ENCODE measurements at places on chromosomes 6 and 20.

GRCh38 chr6:158647501-158647900, 2.4 kb upstream of the SYTL3 start:
- H3K4me3 ChIP-seq = no peak overlapping the region
- no peaks in the 10 kb centered on the region for H3K36me3 ChIP-seq
- H3K27me3 ChIP-seq = peaks cover 12% of the 10 kb centered on the region
- no peak for DNase-seq
- peaks cover 4% of the 10 kb centered on the region for H3K4me1 ChIP-seq

DNA sequence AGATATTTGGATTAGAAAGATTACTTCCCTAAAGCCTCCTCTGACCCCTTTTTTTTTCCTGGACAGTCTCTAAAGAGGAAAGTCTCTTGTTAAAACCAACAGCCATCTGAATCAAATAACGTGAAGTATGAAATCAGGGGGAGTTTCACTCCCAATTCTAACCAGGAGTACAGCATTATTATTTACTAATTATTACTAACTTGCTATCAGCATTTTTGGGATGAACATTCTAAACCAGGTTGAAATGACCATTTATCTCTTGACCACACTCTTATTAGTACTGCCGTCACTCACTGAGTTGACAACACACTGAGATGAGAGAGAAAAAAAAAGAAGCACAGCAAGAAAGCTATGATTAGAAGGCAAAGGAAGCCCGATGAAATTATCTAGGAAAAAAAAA, 114.4 kb upstream of the BCLAF1 start:
- no peak overlapping the region for H3K27ac ChIP-seq
- no peak overlapping the region for H3K4me3 ChIP-seq
- H3K27me3 ChIP-seq = no peaks in the 10 kb centered on the region

GRCh38 chr20:3276680-3277015, 37.7 kb upstream of the SLC4A11 start:
- no peaks in the 10 kb centered on the region for H3K36me3 ChIP-seq
- no peaks in the 10 kb centered on the region for H3K27me3 ChIP-seq
- DNase-seq = peak; percentile 68
- no peak overlapping the region for H3K27ac ChIP-seq

GRCh38 chr20:64244870-64245603, 10.5 kb upstream of the PCMTD2 start:
- no peak overlapping the region for H3K27ac ChIP-seq
- no peak for DNase-seq
- H3K36me3 ChIP-seq = no peaks in the 10 kb centered on the region
- no peak overlapping the region for H3K4me3 ChIP-seq
- no peaks in the 10 kb centered on the region for H3K4me1 ChIP-seq

DNA sequence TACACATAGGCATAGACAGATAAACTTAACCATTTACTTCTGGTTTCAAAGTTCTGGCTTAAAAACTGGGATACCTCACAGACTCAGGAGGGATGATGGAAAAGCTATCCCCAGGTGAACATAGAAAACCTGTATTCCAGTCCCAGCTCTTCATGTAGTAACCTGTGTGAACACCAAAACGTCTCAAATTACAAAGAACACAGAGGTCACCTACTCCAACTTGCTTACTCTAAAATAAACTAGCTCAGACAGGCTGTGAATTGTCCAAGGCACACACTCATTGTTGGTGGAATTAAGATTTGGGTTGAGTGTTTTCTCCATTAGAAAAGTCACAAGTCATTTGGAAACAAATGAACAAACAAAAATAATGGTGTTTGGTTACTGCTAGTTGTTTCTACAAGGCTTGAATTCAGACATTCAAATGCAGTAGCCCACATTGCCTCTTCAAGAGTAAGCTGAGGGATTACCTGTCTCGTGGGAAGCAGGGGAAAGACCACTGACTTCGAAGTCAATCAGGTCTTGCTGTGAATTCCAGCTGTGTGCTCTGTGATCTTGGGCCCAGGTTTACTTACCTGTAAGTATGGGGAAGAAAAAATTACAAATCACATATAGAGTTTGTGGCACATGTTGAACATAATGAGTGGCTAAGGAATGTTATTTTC, 48.2 kb upstream of the LRRC1 start:
- H3K36me3 ChIP-seq = no peaks in the 10 kb centered on the region
- H3K4me3 ChIP-seq = no peak overlapping the region
- H3K27ac ChIP-seq = no peak overlapping the region
- H3K27me3 ChIP-seq = no peaks in the 10 kb centered on the region
- peaks cover 6% of the 10 kb centered on the region for H3K4me1 ChIP-seq

DNA sequence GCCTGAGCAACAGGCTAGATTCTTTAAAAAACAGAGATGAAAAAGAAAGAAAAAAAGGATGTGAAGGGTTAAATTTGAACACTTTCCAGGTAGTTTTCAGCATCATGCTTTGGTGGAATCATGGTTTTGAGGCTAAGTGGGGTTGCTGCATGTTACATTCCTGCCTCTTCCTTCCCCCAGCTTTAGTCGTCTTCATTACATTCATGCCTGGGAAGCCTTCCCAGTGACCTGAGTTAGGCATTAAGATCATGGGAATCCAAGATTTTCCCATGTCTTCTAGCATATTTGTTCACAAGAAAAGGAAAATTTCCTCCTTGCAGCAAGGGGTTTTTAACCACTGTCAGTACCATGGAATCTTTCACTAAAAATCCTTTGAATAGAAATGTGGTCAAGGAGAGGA, 12.0 kb downstream of the TPX2 start:
- peaks cover 7% of the 10 kb centered on the region for H3K36me3 ChIP-seq
- no peaks in the 10 kb centered on the region for H3K4me1 ChIP-seq
- H3K4me3 ChIP-seq = no peak overlapping the region
- H3K27me3 ChIP-seq = no peaks in the 10 kb centered on the region
- no peak overlapping the region for H3K27ac ChIP-seq

DNA sequence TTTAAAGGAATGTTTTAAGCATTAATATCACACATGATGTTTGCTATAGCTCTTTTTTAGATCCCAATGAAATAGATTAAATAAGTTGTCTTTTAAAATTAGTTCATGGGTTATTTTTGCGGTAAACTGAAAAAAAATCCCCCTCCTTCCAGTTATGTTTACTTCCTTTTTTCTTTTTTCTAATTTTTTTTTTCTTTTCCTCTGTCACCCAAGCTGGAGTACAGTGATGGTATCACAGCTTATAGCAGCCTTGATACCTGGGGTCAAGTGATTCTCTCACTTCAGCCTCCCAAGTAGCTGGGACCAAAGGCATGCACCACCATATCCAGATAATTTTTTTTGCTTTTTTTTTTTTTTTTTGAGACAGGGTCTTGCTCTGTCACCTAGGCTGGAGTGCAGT, 17.8 kb upstream of the SCAF8 start:
- no peak overlapping the region for H3K27ac ChIP-seq
- H3K36me3 ChIP-seq = no peaks in the 10 kb centered on the region
- H3K4me3 ChIP-seq = no peak overlapping the region
- no peaks in the 10 kb centered on the region for H3K27me3 ChIP-seq

- no peak for DNase-seq
- H3K36me3 ChIP-seq = no peaks in the 10 kb centered on the region
- no peaks in the 10 kb centered on the region for H3K27me3 ChIP-seq
- no peaks in the 10 kb centered on the region for H3K4me1 ChIP-seq
- no peak overlapping the region for H3K4me3 ChIP-seq
Measured at GRCh38 chr6:153465050-153465449, 334.0 kb upstream of the RGS17 start.

DNA sequence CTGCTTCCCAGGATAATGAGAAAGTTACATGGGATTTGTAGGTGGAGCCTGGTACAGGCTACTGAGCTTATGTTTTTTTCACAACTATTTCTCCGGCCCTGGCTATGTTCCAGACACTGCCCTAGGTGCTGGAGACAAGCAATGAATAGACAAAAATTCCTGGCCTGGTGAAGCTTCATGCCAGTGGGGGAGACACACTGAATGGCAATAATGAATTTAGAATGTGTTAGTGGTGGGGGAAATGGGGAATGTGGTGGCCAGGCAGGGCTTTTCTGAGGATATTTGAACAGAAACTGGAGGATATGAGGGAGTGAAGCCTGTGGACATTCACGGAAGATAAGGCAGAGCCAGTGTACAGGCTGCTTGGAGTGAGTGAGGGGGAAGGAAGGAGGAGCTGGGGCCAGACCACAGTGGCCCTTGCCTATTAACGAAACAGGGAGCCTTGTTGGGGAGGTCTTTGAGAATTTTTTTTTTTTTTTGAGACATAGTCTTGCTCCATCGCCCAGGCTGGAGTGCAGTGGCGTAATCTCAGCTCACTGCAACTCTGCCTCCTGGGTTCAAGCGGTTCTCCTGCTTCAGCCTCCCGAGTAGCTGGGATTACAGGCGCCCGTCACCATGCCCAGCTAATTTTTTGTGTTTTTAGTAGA, 6.6 kb downstream of the FOXS1 start:
- no peaks in the 10 kb centered on the region for H3K36me3 ChIP-seq
- no peak overlapping the region for H3K4me3 ChIP-seq
- H3K27ac ChIP-seq = no peak overlapping the region

DNA sequence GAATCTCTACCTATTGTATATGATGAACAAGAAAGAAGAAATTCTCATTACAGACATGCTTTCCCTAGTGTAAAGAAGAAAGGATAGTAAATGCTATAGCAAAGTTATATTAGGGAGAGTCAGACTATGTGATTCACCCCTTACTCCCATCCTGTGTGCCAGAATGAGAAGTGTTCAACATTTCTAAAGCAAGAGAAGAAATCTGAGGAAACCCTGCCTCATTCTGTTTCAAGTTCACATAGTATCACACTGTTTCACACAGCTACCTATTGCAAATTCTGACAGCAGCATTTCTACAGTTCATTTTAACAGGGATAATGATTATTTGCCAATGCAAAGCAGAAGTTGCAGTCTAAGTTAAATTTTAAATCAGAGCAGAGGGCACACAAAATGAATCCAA, 267.2 kb upstream of the TCF21 start:
- no peak for DNase-seq
- no peak overlapping the region for H3K4me3 ChIP-seq
- no peak overlapping the region for H3K27ac ChIP-seq
- H3K36me3 ChIP-seq = no peaks in the 10 kb centered on the region

DNA sequence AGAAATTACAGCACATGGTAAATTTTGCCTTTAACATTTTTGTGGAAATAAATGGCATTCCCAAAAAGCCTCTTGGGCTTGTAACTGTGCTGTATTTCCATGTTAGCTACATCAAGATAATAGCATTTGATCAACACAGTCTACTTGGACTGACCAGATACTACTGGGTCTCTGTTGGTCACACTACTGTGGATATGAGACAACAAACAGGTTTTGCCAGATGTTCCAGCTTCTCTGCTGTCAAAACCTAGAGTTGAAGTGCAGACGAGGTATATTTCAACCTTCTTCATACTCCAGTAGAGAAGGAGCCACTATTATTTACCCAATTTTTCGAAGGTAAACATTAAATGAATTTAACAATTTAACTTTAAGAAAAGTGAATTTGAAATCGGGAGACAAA, 284.7 kb upstream of the CITED2 start:
- no peak overlapping the region for H3K4me3 ChIP-seq
- no peaks in the 10 kb centered on the region for H3K36me3 ChIP-seq
- no peaks in the 10 kb centered on the region for H3K27me3 ChIP-seq

GRCh38 chr20:31587545-31588389, 17.3 kb upstream of the ID1 start:
- no peak overlapping the region for H3K27ac ChIP-seq
- peaks cover 54% of the 10 kb centered on the region for H3K4me1 ChIP-seq
- H3K4me3 ChIP-seq = peak overlapping the region; percentile 55
- DNase-seq = peak; percentile 76

GRCh38 chr20:43095034-43095433, 94.7 kb downstream of the PTPRT start:
- peaks cover 16% of the 10 kb centered on the region for H3K36me3 ChIP-seq
- no peaks in the 10 kb centered on the region for H3K4me1 ChIP-seq
- H3K4me3 ChIP-seq = no peak overlapping the region
- DNase-seq = no peak
- no peak overlapping the region for H3K27ac ChIP-seq

DNA sequence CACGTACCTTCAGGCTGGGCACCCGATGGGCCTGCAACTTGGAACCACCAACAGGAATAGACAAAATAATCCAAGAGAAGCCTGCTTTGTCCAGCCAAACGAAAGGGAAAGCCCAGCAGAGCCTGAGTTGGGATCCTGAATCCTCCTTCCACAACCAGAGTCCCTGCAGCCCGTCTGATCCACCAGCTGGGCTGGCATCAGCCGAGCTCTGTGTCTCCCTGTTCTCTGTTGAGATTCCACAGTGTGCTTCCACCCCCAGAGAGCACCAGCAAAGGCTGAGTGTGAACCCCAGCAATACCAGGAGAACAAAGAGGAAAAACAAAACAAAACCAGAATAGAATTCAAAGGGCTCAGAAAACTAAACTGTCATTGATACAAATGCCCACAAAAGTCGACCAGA, 104.2 kb upstream of the PRND start:
- H3K4me3 ChIP-seq = no peak overlapping the region
- H3K27me3 ChIP-seq = no peaks in the 10 kb centered on the region
- H3K4me1 ChIP-seq = no peaks in the 10 kb centered on the region
- H3K27ac ChIP-seq = no peak overlapping the region
- DNase-seq = no peak
- no peaks in the 10 kb centered on the region for H3K36me3 ChIP-seq

GRCh38 chr6:39181333-39181732, 47.9 kb downstream of the KCNK5 start:
- H3K4me1 ChIP-seq = no peaks in the 10 kb centered on the region
- H3K36me3 ChIP-seq = no peaks in the 10 kb centered on the region
- H3K27ac ChIP-seq = no peak overlapping the region
- no peak for DNase-seq
- no peak overlapping the region for H3K4me3 ChIP-seq
- H3K27me3 ChIP-seq = no peaks in the 10 kb centered on the region

GRCh38 chr6:135675862-135676261, 175.6 kb upstream of the PDE7B start:
- H3K4me3 ChIP-seq = no peak overlapping the region
- H3K27ac ChIP-seq = no peak overlapping the region
- H3K27me3 ChIP-seq = no peaks in the 10 kb centered on the region

GRCh38 chr6:142474531-142475289, 172.9 kb downstream of the ADGRG6 start:
- peak; percentile 93 for DNase-seq
- no peaks in the 10 kb centered on the region for H3K4me1 ChIP-seq
- no peak overlapping the region for H3K4me3 ChIP-seq
- H3K27ac ChIP-seq = no peak overlapping the region
- H3K36me3 ChIP-seq = no peaks in the 10 kb centered on the region

- no peaks in the 10 kb centered on the region for H3K27me3 ChIP-seq
- peak; percentile 28 for DNase-seq
- no peak overlapping the region for H3K27ac ChIP-seq
- no peak overlapping the region for H3K4me3 ChIP-seq
Measured at GRCh38 chr6:34490390-34491090, 24.7 kb downstream of the PACSIN1 start.

DNA sequence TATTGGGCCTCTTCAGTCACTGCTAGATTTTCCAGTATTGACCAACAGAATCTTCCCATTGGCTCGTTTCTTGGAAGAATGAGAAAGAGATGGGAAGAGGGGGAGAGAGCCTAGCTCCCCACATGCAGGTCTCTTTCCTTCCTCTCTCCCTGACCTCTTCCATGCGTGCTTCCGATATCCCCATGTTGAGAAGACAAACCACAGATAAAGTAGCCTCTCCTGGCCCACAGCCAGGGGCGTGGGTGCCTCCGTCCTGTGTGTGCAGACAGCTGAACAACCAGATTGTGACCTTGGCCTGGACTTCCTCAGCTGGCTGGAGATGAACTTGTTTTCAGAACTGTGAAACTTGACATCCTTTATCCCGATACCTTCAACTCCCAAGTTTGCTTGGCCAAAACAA, 71.0 kb downstream of the EDN3 start:
- H3K4me3 ChIP-seq = no peak overlapping the region
- no peaks in the 10 kb centered on the region for H3K36me3 ChIP-seq
- no peaks in the 10 kb centered on the region for H3K4me1 ChIP-seq

- H3K36me3 ChIP-seq = no peaks in the 10 kb centered on the region
- H3K27ac ChIP-seq = peak overlapping the region; percentile 87
- DNase-seq = peak; percentile 73
- no peaks in the 10 kb centered on the region for H3K27me3 ChIP-seq
- H3K4me3 ChIP-seq = peak overlapping the region; percentile 6
Measured at GRCh38 chr6:138182939-138183789, 21.4 kb downstream of the ARFGEF3 start.
